NCI-H526 treated with DMSO at 0.1 percent for 48 hours (cell line): ENCODE measurements at places on chromosomes 12 and 14.
A peak's percentile ranks its signal among the peaks of the same experiment; 100 is the strongest.

GRCh38 chr12:118560733-118561132 lies 184.4 kb downstream of the SUDS3 start:
- no peak for DNase-seq

- no peak for DNase-seq
These were observed 2.2 kb upstream of the C1S start for GRCh38 chr12:7058163-7058845.

- no peak for DNase-seq
These were observed 126.7 kb downstream of the ESRRB start for GRCh38 chr14:76502638-76503037.

DNA sequence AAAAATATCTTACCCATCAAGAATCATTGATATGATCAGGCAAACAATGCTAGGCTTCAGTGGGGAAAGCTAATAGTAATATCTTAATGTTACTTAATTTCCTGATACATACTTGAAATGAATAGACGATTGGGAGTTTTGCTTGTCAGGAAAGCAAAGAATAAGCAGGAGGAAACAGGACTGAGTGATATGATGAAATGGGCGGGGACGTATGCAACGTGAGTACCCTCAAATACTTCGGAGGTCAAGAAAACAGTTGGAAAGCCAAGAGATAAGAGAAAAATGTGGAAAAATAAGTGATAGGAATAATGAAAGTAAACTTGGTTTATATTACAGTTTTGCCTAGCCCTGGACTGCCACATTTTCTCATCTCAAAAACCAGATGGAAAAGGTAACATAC lies 49.2 kb downstream of the METTL25 start:
- DNase-seq: no peak

GRCh38 chr12:4228122-4228580 lies 45.4 kb upstream of the CCND2 start:
- no peak for DNase-seq

DNA sequence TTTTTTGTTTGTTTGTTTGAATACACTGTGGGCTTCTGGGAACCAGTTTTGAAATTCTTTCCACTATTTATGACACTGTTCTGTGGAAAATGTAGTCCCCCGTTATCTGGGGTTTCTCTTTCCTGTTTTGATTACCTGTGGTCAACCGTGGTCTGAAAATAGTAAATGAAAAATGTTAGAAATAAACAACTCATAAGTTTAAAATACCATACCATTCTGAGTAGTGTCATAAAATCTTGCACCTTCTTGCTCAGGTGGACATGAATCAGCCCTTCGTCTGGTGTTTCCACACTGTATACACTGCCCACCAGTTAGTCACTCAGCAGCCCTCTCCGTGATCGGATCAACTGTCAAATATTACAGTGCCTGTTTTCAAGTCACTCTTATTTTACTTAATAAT lies 5.1 kb upstream of the PAPOLA start:
- DNase-seq: no peak

DNA sequence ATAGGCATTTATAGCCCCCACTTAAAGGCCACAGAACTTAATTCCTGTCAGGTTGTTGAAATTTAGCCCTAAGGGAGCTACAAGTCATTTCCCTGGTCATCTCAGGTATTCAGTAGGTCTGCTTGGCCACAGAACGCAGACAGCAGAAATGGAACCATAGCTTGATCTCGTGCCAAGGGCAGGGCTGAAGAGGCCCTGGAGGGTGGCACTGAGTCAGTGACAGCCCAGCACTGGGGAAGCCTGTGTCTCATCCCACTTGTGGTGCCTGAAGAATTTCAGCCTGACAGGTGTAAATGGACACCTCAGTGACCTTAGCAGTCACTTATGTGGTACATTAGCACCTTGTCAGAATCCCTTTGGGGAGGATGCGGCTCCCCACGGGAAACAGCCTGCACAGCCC lies 6.6 kb downstream of the PRKAB1 start:
- DNase-seq: no peak

- DNase-seq: peak; percentile 10
These were observed 421.7 kb downstream of the VRK1 start for GRCh38 chr14:97218691-97219430.

GRCh38 chr12:57109207-57110103 lies 1.7 kb downstream of the STAT6 start:
- no peak for DNase-seq

GRCh38 chr12:80708259-80708974 lies 983 bp downstream of the MYF6 start:
- DNase-seq: no peak

DNA sequence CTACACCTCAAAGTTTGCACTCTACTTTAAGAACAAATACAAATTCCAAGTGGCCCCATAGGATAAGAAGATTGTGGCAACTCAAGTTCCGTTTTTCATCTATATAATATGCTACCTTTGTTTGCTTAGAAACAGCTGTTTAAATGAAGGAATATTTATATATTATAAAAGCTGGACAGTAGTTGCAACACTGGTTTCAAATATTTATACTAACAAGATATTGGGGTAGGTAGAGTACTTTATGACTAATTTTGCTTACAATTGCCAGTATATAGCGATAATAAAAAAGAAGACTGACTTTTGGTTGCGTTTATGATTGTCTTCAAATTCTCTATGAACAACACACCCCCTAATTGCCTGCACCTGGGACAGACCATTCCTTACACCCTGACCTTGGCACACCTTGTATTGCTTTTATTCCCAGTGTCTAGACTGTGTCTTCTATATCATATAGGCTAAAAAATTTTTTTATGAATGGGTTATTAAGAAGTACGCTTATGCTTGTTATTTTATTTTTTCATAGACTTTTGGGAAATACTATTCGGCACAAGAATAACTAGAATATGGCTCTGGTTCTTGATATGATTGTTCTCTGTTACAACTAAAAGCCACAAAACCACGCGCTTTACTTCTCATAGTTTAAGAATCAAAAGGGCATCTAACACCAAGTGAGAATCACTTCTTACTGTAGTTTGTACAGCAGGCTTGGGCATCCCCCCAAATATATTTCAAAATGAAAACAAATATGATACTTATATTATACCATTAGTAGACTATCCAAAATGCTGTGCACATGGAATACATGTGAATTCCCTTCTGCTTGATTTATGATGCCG lies 455.4 kb upstream of the DCN start:
- DNase-seq: no peak

- DNase-seq: peak; percentile 55
These were observed 17.5 kb downstream of the RAD51B start for GRCh38 chr14:67837011-67837624.

DNA sequence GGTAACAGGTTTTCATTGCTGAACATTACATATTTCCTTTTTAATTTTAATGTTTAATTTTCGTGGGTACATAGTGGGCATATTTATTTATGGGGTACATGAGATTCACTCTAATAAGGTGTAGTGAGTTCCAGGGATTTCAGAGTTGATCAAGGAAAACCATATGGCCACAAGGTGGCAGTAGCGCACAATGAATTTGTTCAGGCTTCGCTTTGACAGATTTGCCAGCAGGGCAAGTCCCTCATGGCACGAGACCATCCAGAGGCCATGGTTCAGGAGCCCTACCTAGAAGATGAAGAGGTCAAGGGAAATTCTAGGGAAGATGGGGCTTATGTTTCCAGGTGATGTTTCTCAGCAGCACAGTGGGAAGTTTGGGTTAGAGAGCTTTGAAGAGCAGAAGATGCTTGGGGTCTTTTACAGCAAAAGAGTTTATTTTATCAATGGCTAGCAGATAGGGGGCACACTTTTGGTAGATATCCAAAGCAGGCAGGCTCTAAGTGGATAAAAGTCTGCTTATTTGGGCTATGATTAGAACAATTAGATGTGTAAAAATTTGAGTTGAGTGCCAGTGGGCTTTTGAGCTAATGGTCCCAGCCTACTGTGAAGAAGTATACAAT lies 1004.4 kb downstream of the AACS start:
- peak; percentile 4 for DNase-seq

GRCh38 chr12:9039397-9039977 lies 50.1 kb downstream of the KLRG1 start:
- DNase-seq: no peak

DNA sequence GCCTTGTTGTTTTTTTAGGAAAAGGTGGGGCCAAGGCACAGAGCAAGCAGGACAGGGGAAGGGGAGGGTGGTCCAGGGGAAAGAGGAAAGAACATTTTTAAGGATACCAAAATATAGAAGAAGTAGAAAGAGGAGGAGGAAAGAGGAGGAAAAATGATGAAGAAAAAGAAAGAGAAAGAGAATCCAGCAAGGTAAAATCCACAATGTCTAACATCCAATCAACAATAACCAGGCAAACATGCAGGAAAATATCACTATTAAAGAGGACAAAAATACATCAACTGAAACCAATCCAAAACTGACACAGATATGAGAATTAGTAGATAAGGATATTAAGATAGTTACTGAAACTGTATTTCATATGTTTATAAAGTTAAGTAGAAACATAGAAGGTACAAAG lies 7.0 kb upstream of the TMEM120B start:
- no peak for DNase-seq

DNA sequence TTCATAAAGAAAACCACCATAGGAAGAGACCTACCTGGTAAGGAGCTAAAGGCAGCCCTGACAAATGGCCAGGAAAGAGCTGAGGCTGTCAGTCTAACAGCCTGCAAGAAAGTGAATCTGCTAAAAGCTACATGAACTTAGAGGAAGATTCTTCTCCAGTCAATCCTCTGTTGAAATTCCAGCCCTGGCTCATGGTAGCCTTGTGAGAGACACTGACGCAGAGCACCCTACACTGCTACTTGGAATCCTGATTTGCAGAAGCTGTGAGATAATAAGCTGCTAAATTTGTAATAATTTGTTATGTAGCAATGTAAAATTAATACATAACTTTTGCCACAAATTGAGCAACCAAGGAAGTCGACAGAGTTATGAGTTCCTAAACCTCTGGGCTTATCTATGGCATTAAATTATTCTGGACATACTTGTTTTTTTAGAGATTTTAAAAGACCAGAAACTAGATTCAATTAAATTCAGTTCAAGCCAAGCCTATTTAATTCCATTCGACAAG lies 257.0 kb downstream of the ETNK1 start:
- DNase-seq: no peak

DNA sequence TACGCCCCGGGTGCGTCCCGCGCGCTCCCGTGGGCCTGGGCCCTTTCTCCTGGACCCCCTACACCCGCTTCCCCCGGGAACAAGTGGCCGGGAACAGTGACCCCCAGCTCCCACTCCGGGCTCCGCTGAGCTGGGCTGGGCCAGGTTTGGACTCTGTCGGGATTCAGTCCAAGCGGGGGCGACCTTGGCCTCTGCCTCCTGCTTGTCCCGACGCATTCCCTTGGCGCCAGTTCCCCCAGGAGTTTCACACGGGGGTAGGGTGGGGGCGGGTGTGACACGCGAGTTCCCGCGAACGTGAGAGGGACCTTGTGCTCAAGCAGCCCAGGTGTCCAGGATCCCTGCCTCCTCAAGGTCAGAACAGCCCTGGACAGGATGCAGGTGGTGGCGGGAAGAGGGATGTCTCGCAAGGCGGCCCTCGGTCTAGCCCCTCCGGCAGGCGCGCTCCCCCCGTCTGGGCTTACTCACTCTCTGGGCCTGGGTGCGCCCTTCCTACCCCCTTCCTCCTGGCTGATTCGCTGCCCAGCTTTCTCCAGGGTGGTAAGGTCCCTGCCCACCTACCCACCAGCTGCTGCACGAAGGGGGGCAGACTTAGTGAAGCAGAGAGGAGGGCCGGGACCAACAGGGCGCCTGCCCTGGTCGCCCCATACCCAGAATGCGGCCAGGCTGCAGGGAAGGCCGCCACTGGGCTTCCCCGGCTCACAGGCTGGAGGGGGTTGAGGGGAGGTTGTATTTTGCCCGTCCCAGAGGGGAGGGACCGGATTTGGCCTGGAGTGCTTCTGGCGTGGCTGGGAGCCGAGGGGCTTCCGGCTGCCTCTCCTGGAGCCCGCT lies 862 bp downstream of the CRIP2 start:
- no peak for DNase-seq

DNA sequence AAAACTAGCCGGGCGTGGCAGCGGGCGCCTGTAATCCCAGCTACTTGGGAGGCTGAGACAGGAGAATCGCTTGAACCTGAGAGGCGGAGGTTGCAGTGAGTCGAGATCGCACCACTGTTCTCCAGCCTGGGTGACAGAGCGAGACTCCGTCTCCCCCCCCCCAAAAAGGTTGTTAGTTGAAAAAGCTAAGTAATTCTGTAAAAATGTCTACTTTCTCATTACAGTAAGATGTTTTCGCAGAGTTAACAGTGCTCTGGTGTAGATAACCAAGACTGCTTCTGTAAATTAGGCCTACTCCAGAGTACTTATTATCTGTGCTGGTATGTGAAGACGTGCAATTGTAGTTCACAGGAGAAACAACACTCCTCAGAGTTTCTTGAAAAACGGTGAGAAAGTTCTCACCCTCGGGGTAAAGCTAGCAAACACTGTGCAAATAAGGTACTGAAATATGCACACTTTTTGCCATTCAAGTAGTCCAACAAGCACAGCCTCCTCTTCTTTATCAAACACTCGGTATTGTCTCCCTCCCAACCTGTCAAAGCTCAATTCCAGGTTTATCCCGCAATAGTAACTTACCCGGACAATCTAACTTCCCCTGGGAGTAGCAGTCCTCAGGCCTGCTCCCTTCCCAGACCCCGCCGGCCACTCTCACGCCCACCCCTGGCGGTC lies 974 bp downstream of the BTBD7 start:
- no peak for DNase-seq

DNA sequence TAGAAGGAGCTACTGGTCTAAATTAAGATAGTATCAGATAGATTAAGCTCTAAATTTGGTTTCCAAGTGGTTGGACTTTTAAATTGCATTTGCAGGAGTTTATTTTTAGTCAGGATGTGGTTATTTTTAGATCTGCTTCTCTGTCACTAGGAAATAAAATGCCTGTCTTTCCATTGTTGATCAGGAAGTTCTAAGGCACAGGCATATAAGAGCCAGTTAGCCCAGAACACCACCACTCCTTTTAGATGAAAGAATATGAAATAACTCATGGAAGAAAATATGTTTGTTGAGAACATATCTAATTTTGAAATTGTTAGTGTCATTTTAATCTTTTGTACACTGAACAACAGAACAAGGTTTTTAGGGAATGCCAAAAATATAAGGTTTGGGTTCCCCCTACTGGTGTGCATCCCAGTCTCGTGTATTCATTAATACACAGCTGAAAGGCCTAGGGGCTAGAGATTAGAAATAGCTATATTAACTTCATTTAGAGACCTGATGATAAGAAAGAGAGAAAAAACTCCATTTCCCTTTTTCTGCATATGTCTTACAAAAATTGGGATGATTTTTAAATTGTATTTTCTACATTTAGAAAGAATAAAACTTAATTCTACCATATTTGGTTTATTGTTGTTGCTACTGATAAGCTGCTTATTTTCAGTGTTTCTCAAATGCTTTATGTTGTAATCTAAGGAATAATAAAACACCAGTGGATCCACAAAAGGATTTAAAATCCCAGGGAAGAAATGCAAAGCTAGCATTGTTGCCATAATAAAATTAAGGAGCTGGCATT lies 67.2 kb downstream of the RIC8B start:
- DNase-seq: peak; percentile 25

DNA sequence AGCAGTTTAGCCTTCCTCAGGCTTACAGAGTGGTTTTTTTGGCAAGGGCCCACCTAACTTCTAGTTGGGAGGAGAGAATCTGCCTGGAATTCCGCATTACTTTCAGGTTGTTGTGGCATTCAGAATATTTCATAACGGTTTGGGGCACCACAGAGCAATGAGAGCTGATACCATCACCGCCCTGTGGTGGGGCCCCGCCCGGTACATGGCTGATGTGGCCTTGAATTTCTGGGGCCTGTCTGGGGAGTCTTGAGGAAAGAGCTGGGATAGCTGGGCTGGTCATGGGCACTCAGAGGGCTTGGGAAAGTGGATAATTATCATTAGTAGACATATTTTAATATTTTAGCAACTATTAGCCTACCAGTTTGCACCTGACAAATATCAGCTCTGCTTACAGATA lies 4.2 kb downstream of the TESPA1 start:
- DNase-seq: no peak
